ENCODE measurements at places on chromosomes 3 and 15. TPM values are rescaled to one million over a fixed set of nuclear protein-coding genes. Genes with fewer than 3 reads are reported as not detected.

GRCh38 chr15:100726421-100727190 is 124.2 kb downstream of the ASB7 start:
- DNase-seq, result no peak

- no peak for DNase-seq
These were observed 442.6 kb upstream of the PROK2 start for GRCh38 chr3:72227486-72228070.

GRCh38 chr15:67305506-67305905 is 50.9 kb downstream of the IQCH start:
- no peak for DNase-seq

DNA sequence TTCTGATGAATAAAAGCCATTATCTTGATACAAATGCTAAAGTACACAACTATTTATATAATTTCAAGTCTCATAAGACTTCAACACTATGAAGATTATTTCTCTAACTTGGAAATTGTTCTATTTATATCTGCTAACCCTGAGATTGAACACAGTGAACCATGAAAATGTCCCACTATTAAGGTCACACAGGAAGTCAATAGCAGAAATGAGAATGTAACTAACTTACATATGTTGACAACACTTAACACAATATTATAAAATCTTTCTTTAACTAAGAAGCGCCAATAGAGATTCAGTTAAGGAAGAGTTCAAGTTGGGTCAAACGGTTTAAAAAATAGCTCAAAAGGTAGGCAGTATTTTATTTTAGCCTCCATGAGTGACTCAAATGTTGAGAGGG is 551.8 kb upstream of the CBLB start:
- DNase-seq, result no peak

- DNase-seq, result no peak
These were observed 592.4 kb downstream of the EPHA3 start for GRCh38 chr3:89699771-89700170.

- DNase-seq, result peak; percentile 52
These were observed 68.1 kb downstream of the CRYGS start for GRCh38 chr3:186476044-186476468.

GRCh38 chr3:169505577-169506230 is 157.8 kb downstream of the MECOM start:
- no peak for DNase-seq

GRCh38 chr3:183455089-183455488 is 26.7 kb upstream of the MCF2L2 start:
- DNase-seq, result no peak

GRCh38 chr15:52164631-52165265 is 26.4 kb downstream of the GNB5 start:
- no peak for DNase-seq

DNA sequence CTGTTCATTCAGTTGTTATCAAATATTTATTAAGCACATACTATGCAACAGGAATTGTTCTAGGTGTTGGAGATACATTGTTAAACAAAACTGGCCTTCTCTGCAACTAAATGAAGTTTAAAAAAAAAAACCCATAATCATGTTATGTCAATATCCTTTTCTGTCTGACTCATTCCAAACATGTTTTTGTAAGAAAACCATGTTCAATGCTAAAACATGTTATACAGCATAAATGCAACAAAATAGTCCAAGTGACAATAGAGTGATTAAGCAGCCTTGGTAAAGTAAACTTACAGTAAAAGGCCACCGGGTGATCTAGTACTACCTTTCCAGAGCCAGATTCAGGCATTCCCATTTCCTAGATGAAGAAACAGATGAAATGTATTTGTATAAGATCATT is 278.0 kb upstream of the NECTIN3 start:
- DNase-seq, result no peak

DNA sequence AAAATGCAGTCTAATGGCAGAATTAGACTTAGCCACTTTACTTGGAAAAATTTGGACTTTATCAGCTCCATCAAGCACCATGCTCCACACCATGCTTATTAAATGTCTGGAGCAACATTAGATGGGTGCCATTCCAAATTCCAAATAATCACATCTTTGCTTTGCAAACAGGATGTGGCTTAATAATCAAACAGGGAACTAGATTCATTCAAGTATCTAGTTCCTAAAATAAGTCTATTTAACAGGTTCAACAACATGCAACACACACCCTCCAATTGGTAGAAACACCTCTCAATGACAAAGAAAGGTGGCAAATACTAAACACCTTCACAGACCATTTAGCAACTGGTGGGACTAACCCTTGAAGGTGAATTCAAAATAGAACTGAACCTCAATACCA is 3.5 kb downstream of the HEXA start:
- DNase-seq, result no peak

- DNase-seq, result peak; percentile 2
These were observed 71.4 kb downstream of the SCN5A start for GRCh38 chr3:38578081-38578475.

GRCh38 chr3:73789825-73790444 is 165.2 kb upstream of the PDZRN3 start:
- no peak for DNase-seq

DNA sequence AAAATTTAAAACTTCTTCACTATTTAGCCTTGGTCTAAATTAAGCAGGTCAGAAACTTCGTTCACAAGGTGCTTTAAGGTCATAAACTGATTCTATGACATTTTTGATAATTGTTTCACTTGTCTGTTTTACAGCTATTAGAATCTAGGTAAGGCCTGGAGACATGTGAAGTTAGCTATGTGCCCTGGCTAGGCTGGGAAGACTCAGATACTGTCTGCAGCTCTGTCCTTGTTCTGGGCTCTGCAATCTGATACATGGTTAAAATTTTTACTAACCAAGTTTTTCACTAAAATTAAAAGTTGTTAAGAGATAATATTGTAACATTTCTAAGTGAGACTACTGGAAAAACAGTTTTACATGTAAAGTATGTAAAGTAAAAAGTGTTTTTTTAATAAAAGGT is 479.6 kb upstream of the EPHA6 start:
- DNase-seq, result no peak

GRCh38 chr3:16494094-16494493 is 19.4 kb downstream of the RFTN1 start:
- DNase-seq, result no peak

- no peak for DNase-seq
These were observed 73.3 kb downstream of the UACA start for GRCh38 chr15:70690021-70690420.

GRCh38 chr3:194874206-194874605 is 188.5 kb downstream of the FAM43A start:
- peak; percentile 14 for DNase-seq

GRCh38 chr3:95810462-95810861 is 1003.9 kb upstream of the EPHA6 start:
- no peak for DNase-seq

GRCh38 chr3:193702967-193703366 is 110.0 kb downstream of the OPA1 start:
- no peak for DNase-seq

DNA sequence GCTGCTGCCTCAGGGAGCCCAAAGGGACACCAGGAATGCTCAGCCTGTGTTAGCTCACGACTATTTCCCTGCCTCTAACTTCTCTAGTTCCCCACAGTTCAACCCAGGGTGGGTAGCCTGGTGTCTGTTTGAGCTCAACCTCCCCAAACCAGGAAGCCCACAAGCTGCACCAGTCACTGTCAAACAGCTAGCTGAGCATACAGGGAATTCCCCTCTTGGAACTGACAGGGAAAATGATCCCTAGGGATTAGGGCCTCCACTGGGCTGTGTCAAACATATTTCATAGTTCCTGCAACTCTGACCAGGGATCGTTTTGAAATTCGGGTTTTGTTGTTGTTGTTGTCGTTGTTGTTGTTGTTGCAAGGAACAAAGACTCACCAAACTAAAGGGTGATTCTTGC is 147.1 kb upstream of the ICE2 start:
- DNase-seq, result no peak

- no peak for DNase-seq
These were observed 61.8 kb downstream of the HACD2 start for GRCh38 chr3:123523023-123523412.

GRCh38 chr3:87949189-87949878 is 109.5 kb downstream of the CGGBP1 start:
- DNase-seq, result no peak

DNA sequence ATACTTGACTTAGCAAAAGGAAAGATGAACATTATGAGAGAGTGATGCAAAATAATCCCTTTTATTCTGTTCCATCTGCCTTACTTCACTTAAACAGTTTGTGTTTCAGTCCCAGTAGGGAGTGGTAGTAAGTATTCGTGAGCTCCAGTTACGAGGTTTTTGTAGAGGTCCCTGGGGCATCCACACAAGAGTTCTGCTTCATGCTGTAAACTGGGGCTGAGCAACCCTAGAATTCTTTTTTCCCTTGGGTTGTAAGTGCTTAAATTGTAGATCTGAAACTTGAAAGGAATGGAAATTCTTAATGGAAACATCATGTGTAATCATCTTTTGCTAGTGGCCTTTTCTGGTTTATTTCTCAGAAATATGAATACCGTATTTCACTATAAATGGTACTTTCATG is 79.5 kb downstream of the SEMA6D start:
- DNase-seq, result no peak

DNA sequence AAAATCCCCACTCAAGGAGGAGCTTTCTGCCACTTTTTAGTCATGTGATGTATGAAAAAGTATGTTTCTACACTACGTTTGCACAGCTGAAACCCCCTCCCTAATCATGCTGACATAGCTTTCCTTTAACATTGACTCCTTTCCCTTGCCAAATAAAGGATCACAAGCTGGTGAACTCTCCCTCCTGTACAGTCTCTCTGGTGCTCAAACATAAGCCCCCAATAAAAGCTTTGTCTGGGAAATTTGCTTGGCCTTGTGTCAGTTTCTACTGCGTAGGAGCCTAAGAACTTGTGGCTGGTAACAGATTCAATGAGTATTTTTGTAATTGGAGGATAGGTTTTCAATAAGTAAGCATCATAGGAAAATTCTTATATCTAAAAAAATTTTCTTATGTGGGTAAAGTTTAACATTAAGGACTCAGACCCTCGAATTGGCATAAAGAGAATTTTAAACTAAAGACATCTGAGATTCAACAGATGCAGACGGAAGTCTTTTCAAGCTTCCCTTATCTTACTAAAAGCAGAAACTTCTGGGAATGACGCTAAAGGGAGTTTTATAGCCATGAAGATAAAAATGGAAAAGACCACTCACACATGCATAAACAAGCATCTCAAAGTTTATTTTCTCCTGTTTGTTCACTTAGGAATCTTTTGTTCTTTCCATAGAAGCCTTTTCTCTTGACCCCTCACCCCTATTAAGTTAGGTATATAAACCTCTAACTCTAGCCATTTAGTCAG is 44.1 kb upstream of the P2RY1 start:
- no peak for DNase-seq

DNA sequence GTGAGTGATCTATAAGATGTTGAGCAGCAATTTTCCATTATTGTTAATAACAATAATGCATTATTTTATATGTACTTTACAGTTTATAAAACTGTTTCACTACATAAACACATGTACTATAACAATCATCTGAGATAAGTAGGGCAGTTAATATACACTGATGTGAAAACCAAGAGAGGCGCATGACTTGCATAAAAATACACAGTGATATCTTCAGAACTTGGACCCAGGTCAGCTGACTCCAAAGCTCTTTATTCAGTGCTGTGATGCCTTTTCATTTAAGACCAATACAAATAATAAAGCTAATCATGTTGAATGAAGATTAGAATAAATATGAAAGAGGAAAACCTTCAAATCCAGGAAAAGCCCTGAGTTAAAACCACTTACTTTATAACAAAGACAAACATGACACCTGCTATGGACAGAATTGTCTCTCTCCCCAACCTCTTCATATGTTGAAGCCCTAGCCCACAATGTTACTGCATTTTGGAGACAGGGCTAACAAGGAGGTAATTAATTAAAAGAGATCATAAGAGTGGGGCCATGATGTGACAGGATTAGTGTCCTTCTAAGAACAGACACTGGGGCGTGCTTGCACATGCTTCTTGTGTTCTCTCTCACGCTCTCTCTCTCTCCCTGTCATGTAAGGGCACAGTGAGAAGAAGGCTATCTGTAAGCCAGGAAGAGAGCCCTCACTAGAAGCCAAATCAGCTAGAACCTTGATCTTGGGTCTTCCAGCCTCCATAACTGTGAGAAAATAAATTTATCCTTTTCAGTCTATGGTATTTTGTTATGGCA is 55.8 kb upstream of the TSPAN3 start:
- DNase-seq, result no peak

- DNase-seq, result no peak
These were observed 122.7 kb upstream of the MNS1 start for GRCh38 chr15:56587686-56588085.

DNA sequence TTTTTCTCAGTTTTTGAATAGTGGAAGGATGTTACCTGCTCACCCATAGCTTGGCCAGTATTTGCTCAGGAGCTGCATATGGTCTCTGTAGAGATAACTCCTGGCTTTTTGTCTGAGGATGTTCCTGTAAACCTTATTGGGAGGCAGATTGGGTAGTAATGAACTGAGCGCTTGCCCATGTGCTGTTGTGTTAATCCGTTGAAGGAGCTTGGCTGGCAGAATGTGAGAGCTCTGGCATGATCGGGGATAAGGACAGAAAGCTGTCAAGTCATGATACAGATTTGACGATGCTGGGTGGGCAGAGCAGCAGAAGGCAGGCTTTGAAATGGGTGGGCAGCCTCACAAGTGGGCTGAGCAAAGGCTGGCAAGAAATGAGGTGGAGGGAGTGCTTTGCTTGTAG is 27.4 kb downstream of the SH3GL3 start:
- DNase-seq, result no peak

GRCh38 chr15:78232951-78233350 is 1.4 kb downstream of the ACSBG1 start:
- DNase-seq, result no peak

GRCh38 chr15:39598958-39599845 is 18.3 kb downstream of the THBS1 start:
- no peak for DNase-seq

- peak; percentile 76 for DNase-seq
These were observed 58.4 kb downstream of the RGMA start for GRCh38 chr15:93030430-93031102.

Gene VILL
- total RNA-seq, result 0.48 TPM

Gene SH2D7
- total RNA-seq, result not detected

Gene CFAP92
- not detected for total RNA-seq

Gene PDIA5
- 55.0 TPM for total RNA-seq

Gene FOXB1
- total RNA-seq, result not detected

Gene DPH3
- total RNA-seq, result 10.9 TPM

Gene SPINK8
- total RNA-seq, result not detected

Gene MST1
- 838 TPM for total RNA-seq

Gene GOLGA6D
- total RNA-seq, result 0.45 TPM

Gene SHF
- 18.4 TPM for total RNA-seq

Gene PODXL2
- 1.5 TPM for total RNA-seq

Gene IL20RB
- total RNA-seq, result 6.9 TPM

Gene MINDY4B
- total RNA-seq, result not detected

Gene KIF15
- 0.28 TPM for total RNA-seq

Gene GOLGA8T
- 0.30 TPM for total RNA-seq

Gene TMEM108
- not detected for total RNA-seq

Gene RAB6B
- 0.35 TPM for total RNA-seq
